ENCODE measurements at places on chromosomes 5 and 9.

DNA sequence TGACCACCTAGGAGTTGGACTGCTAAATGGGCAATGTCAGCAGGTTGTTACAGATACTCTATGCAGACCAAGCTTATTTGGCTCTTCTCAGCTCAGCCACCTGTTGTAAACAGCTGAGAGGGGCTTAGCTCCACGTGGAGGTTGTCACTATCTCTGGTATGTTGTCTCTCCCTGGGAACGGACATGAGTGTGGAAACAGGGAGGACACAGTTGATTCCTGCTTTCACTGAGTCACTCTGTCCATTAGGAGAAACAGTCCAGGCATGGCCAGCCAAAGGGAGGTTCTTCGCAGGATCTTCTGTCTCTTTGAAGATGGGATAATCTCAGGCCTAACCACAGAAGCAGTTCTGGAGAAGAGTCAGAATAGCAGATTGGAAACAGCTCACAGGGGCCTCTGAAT lies 121.2 kb downstream of the PALM2AKAP2 start:
- DNase-seq: no peak

GRCh38 chr9:79447762-79448161 lies 124.0 kb upstream of the TLE4 start:
- no peak for DNase-seq

- DNase-seq: no peak
Observed at GRCh38 chr5:123007754-123008153, 28.8 kb downstream of the PPIC start.

DNA sequence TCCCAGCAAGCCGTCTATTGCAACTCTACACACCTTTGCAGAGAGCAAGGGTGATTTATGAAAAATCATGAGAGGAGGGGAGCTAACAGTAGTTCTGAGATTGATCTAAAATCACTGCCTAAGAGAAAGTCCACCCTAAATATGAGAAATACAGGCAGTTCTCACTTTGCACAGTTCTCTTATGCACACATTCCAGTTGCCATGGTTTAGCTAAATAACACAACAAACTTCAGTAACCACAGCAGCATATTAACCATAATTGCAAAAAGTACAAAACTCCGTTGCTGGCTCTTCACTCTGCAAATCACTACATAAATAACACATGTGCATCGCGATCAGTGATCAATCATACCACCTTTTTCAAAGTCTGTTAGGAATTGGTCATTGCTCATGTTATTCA lies 31.1 kb downstream of the PGGT1B start:
- no peak for DNase-seq

GRCh38 chr9:32161720-32162119 lies 222.7 kb upstream of the ACO1 start:
- no peak for DNase-seq
